ENCODE measurements at places on chromosomes 6 and 20.

- DNase-seq, result no peak
Observed at GRCh38 chr6:9875605-9876353, 539.1 kb downstream of the TFAP2A start.

- no peak for DNase-seq
Observed at GRCh38 chr6:14567842-14568241, 450.3 kb downstream of the CD83 start.

- peak; percentile 20 for DNase-seq
Observed at GRCh38 chr6:121647905-121648304, 212.5 kb downstream of the GJA1 start.

DNA sequence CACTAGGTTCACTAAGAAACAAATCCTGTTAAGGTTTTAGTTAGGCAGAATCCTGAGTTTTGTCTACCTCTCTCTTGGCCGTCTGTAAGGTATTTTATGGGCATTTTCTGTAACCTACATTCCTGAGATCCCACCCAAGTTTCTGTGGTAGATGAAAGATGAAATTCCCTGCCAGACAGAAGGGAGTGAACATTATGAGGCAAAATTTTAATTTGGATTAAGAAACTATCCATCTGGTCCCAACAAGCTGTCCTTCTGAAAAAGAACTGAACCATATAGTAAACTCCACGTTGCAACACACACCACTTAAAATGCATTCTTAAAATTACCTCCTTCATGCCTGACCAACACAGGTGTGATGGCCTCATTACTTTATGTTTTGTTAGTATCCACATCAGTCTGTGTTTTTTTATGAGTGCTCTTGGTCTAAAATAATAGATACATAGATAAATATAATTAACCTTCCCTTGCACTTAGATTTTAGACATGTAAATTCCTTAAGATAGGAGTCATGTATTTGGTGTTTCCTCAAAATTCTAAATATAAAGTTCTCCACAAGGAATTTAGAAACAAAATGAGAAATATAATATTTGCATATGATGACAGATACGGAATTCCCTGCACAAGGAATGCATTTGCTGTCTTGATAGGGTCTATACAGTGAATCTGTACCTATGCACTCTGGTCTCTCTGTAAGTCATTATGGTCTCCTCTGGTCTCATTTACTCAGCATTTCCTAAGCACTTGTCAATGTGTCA, 86.5 kb downstream of the CHD6 start:
- no peak for DNase-seq

DNA sequence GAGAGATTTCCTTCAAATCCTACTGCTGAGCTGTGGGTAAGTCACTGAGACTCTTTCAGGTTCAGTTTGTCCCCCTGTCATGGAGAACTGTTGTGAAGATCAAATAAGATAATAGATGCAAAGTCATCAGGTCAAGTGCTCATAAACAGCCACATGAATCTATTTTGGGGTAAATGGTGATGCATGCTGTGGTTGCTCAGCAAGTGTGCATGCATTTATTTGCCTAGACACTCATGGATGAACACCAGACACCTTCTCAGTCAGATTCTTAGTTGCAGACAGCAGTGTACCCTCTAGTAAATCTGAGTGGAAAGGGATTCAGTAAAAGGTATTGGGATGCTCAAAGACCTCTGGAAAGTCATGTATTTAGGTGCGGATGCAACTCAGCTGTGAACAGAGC, 168.0 kb upstream of the FOXA2 start:
- DNase-seq, result no peak

Measured in MG63 (cell line).